ENCODE measurements at places on chromosomes 6 and 20.

DNA sequence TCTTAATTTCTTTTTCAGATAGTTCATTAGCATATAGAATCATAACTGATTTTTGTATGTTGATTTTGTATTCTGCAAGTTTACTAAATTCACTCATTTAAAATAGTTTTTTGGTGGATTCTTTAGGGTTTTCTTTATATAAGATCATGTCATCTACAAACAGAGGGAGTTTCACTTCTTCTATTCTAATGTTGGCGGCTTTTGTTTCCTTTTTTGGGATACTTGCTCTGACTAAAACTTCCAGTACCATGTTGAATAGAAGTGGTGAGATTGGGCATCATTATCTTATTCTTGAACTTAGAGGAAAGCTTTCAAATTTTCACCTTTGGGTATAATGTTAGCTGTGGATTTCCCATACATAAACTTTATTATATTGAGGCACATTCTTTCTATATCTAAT, 296.9 kb downstream of the BCKDHB start:
- no peak for DNase-seq

DNA sequence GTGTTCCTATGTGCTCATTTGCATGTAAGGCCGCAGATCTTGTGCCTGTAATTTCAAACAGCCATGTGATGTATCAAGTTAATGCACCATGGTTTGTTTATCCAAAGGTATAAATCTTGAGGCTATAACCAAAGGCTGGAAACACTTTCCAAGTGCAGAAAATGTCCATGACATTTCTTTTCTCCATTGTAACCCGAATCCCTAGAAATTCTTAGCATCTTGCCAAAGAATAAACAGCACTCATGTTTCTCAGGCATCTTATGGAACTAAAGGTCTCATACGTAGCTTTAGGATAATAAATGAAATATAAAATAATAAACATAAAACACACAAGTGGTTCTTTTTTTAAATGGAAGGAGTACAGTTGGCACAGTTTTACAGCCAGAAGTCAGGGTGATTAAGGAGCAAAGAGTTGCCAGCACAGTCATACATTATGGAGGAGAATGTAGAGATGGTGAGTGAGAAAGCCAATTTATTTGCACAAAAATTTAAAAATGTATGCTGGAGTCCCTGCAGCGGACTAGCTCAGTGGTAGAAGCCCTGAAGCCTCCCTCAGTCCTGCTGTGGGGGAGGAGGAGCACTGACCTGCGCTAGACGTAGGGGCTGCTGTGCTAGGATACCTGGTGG, 18.0 kb downstream of the CDH26 start:
- DNase-seq, result no peak

GRCh38 chr20:40326784-40327183, 362.3 kb downstream of the MAFB start:
- DNase-seq, result no peak

DNA sequence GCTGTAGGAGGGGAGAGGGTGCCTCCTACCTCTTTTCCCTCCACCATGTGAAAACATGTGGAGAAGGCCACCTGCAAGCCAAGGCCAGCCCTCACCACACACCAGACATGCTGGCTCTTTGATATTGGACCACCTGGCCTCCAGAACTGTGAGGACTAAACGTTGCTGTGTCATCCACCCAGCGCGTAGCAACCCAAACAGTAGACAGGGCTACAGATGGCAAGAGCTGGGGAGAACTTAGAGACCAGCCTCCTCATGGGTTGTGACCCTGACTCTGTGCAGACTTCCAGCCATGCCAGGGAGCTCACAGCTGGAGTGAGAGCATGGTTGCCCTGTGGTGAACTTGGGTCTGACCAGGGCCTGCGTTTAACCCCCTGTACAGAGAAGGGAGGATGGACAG, 195.9 kb upstream of the CST7 start:
- DNase-seq, result no peak

DNA sequence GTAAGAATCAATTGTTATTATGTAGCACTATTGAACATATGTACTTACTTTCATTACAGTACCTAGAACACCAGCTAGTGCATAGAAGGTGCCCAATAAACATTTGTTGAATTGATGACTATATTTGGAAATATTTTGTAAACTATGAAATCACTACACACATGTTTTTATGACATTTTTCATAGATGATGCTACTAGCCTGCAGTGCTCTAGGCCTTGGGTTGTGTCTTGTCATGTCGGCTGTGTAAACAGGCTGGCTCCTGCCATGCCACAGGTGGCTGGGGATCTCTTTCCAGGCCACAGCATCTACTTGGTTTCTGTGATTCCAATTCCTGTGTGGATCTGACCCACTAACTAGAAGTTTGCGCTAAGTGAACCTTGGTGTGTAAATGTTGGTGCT, 43.3 kb upstream of the EDN1 start:
- no peak for DNase-seq

- no peak for DNase-seq
Measured at GRCh38 chr20:57672164-57672563, 37.7 kb downstream of the PMEPA1 start.

DNA sequence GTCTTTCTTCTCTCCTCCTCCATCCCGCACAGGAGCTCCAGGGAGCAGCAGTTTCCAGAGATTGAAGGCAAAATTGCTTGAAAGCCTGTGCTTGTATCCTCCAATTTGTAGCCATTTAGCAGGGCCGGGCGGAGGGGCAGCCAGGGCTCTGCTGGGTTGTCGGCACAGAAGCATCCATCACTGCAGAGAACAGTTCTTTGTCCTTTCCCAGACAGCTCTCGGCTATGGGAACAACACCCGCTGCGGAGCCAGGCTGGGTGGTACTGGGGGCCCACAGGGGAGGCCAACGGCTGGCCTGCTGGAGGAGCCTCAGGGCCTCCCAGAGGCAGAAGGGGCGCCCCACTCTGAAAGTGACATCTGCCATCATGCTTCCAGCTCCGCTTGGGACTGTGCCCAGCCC, 7.8 kb downstream of the HRH3 start:
- no peak for DNase-seq

DNA sequence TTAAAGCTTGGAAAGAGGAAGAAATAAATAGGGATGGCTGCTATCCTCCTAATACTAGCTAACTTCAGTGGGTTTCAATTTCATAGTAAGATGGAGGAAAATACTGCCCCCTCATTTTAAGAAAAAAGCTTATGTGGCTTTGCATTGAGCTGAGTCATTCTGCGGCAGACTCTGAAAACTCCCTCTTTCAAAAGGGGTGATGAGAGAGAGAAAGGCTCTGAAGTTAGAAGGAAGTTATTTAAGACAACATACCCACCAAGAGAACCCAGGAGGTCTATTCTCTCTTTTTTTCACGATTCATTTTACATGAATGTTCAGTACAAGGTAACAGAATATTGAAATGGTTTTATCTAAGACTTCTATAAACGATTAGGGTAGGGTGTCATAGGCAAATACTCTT, 4.5 kb downstream of the PRDM13 start:
- DNase-seq, result no peak
